ENCODE measurements at places on chromosomes 4 and X. TPM values are rescaled to one million over a fixed set of nuclear protein-coding genes. Genes with fewer than 3 reads are reported as not detected.

GRCh38 chr4:152643153-152644035 is 36.4 kb downstream of the TMEM154 start:
- no peak for DNase-seq
- H3K36me3 ChIP-seq = no peaks in the 10 kb centered on the region
- H3K27me3 ChIP-seq = no peaks in the 10 kb centered on the region
- H3K27ac ChIP-seq = no peak overlapping the region

DNA sequence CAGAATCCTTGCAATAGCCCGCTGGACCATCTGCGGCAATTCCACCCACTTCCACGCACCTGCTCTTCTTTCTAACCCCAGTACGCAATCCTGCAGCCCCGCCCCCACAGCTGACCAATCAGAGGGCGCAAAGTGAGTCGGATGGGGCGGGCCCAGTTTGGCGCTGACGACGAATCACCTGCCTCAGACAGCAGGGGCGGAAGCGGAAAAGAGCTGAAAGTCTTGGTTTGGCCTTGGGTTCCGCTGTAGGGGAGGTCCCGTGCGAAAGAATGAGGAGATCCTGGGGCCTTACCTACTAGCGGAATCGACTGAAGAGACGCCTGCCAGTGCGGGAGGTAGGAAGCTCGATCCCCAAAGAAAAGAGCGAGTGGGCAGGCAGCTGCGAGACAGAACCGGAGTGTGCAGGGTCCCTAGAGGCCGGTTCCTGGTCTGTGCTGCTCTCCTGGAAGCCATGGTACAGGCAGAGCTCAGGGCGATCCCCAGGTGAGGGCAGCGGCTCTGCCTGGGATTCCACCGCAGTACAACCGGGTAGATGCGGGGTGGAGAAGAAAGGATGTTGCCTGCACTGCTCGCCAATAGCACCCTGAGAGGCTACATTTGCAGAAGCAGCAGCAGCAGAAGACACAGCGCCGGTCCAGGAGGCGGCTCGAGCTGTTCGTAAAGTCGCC is at the start of gene TMEM184C:
TMEM184C (plus strand) TSS at position 225 of the 668 bp plus-strand sequence. CDS start 560 bp downstream, outside the sequence.
- no peaks in the 10 kb centered on the region for H3K27me3 ChIP-seq
- H3K27ac ChIP-seq = peak within 1 kb of the TSS; percentile 95
- peaks cover 31% of the 10 kb centered on the region for H3K4me1 ChIP-seq
- H3K36me3 ChIP-seq = no peaks in the 10 kb centered on the region
- H3K4me3 ChIP-seq = peak within 1 kb of the TSS; percentile 55

DNA sequence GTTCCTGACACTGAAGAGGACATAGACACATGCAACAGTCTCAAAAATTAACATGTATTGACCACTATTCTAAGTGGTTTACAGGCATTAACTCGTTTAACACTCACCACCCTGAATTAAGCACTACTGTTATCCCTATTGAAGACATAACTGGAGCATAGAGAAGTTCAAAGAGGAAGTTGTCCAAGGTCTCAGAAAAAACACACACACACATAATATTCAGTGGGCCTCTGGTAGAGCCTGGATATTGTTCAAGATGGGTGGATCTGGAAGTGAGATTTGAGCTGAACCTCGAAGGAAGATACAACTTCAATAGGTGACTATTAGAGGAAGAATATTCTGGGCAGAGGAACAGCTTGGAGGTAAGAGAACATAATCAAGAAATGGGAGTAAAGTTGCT is 334.9 kb downstream of the HNRNPD start:
- H3K36me3 ChIP-seq = no peaks in the 10 kb centered on the region
- no peak for DNase-seq
- H3K4me3 ChIP-seq = no peak overlapping the region
- H3K4me1 ChIP-seq = peaks cover 13% of the 10 kb centered on the region

DNA sequence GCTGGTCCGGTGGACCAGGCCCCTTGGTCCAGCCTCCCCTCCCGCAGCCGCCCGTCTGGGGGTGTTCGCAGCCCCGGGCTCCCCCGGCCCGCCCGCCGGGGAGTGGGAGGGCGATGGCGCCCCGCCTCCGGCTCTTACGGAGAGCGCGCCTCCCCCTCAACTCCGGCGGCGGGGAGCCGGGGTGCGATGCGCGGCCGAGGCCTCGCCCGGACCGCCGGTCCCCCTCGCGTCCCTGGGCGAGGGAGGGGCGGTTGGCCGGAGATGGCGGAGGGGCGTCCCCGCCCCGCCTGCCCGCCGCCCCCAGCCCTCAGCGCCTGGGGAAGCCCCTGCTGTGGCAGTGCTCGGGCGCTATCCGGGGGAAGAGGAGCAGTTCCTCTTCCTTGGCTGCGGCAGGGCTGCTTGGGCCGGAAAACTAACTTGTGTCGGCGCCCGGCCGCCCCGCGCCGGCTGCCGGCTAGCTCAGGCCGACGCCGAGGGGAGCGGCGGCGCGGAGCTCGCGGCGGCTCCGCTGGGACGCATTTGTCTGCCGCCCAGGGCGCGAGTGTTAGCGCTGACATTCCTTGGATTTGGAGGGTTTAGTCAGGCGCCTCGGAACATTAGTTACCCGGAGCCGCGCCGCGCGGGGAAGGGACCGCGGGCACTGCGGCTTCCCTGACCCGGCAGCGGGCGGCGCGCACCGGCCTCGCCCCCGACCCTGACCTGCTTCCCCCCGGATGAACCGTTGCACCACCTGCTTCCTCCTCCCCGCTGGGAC is 994 bp downstream of the GALNT7 start:
- no peaks in the 10 kb centered on the region for H3K36me3 ChIP-seq
- peaks cover 35% of the 10 kb centered on the region for H3K4me1 ChIP-seq
- peak; percentile 47 for DNase-seq
- peak overlapping the region; percentile 74 for H3K4me3 ChIP-seq

DNA sequence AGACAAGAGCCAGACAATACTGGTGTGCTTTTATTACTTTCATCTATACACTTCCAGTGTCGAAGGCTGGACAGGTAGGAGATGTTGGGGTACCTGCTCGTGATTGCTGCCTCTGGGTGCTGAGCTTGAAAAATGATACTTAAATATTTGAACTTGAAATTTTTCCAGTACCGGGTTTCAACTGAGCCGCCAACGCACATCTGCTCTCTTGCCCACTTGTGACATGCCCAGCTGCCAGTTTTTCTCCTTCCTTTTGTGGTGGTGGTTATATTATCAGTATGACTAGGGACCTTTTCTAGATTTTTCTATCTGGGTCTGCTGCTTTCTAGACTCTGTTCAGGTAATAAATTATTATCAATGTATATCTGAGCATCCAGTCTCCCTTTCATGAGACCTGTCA is 3.4 kb downstream of the OGT start:
- peaks cover 28% of the 10 kb centered on the region for H3K4me1 ChIP-seq
- no peaks in the 10 kb centered on the region for H3K36me3 ChIP-seq
- DNase-seq = no peak
- no peak overlapping the region for H3K27ac ChIP-seq
- H3K27me3 ChIP-seq = no peaks in the 10 kb centered on the region

GRCh38 chrX:151181088-151181487 is 4.7 kb downstream of the GPR50 start:
- no peaks in the 10 kb centered on the region for H3K4me1 ChIP-seq
- no peaks in the 10 kb centered on the region for H3K36me3 ChIP-seq
- no peak for DNase-seq
- no peaks in the 10 kb centered on the region for H3K27me3 ChIP-seq

- peaks cover 12% of the 10 kb centered on the region for H3K4me1 ChIP-seq
- H3K36me3 ChIP-seq = no peaks in the 10 kb centered on the region
- peak; percentile 19 for DNase-seq
- H3K27me3 ChIP-seq = no peaks in the 10 kb centered on the region
Measured at GRCh38 chrX:21740329-21741274, 17.3 kb downstream of the SMPX start.

- H3K27me3 ChIP-seq = no peaks in the 10 kb centered on the region
- H3K4me1 ChIP-seq = no peaks in the 10 kb centered on the region
- DNase-seq = no peak
- no peak overlapping the region for H3K27ac ChIP-seq
- no peaks in the 10 kb centered on the region for H3K36me3 ChIP-seq
Measured at GRCh38 chrX:134622056-134622812, 36.0 kb downstream of the PLAC1 start.

DNA sequence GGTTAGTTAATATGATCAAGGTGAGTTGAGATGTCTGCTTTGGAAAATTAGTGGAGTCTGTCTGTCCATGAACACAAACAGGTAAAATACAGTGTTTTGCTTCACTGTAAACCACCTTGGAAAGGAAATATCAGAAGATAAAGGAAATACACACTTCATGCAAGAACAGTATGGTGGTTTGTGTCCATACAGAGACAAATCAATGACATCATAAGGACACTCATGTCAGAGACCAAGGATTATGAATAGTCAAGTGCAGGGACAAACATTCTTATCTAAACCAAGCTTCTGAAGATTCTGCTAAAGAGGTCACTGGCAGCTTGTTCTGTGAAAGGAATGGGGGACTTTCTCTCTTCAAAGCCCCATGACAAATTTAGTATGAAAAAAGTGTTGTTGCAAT is 322.9 kb upstream of the F9 start:
- H3K36me3 ChIP-seq = no peaks in the 10 kb centered on the region
- DNase-seq = no peak
- H3K4me1 ChIP-seq = no peaks in the 10 kb centered on the region
- H3K4me3 ChIP-seq = no peak overlapping the region
- no peaks in the 10 kb centered on the region for H3K27me3 ChIP-seq

DNA sequence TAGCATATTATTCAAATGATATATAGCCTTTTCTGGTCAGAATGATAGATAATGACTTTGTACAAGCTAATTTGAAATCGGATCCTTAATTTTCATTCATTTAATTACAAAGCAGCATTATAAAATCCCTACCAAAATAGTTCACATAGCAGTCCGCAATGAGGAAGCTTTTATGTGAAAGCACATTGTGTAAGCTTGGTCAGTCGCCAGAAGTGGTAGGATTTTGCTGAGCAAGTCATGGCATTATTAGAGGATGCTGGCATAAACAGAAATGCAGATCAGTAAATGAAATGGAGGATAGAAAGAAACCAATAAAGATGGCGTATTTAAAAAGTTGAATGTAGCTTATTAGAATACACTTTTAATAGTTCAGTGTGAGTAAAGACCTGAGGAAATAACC is 93.2 kb upstream of the DIAPH2 start:
- H3K36me3 ChIP-seq = no peaks in the 10 kb centered on the region
- no peaks in the 10 kb centered on the region for H3K27me3 ChIP-seq
- peak; percentile 5 for DNase-seq
- no peaks in the 10 kb centered on the region for H3K4me1 ChIP-seq

GRCh38 chr4:17188125-17188524 is 289.7 kb upstream of the LDB2 start:
- no peak overlapping the region for H3K4me3 ChIP-seq
- DNase-seq = no peak
- H3K27ac ChIP-seq = no peak overlapping the region
- no peaks in the 10 kb centered on the region for H3K4me1 ChIP-seq

DNA sequence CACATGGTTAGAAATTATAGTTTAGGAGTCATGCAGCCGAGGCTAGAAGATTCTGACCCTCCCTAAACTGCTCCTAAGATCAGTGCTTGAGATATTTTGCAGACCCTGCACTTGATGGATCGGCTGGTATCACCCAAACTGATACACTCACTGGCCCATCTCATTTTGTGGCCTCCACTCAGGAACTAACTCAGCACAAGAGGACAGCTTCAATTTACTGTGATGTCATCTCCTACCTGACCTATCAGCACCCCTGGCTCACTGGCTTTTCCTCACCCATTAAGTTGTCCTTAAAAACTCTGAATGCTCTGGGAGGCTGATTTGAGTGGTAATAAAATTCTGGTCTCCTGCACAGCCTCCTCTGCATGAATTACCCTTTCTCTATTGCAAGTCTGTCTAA is 450.9 kb downstream of the PCDH10 start:
- no peak overlapping the region for H3K27ac ChIP-seq
- no peak for DNase-seq
- no peaks in the 10 kb centered on the region for H3K36me3 ChIP-seq
- no peaks in the 10 kb centered on the region for H3K4me1 ChIP-seq
- no peaks in the 10 kb centered on the region for H3K27me3 ChIP-seq

GRCh38 chr4:83082777-83083176 is 31.8 kb downstream of the PLAC8 start:
- no peak overlapping the region for H3K4me3 ChIP-seq
- H3K4me1 ChIP-seq = no peaks in the 10 kb centered on the region
- DNase-seq = no peak
- no peaks in the 10 kb centered on the region for H3K27me3 ChIP-seq

DNA sequence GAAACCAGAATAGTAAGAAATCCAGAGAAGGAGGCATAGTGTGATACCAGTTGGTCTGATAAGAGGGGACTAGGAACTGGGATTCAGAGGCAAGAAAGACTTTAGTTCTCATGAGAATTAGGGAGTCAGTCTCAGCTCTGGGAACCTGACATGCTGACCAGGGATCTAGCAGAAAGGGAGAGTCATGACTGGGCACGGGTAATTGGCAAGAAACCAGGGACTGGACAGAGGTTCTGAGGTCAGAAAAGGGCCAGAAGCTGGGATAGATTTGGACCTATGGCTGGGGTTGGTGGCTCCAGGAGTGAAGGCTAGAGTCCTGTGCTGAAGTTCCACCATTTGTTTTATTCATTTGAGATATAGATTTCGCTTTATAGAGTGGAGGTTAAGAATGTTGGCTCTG is 110.2 kb upstream of the C1GALT1C1 start:
- H3K27me3 ChIP-seq = no peaks in the 10 kb centered on the region
- no peak overlapping the region for H3K4me3 ChIP-seq
- no peaks in the 10 kb centered on the region for H3K4me1 ChIP-seq
- H3K27ac ChIP-seq = no peak overlapping the region

DNA sequence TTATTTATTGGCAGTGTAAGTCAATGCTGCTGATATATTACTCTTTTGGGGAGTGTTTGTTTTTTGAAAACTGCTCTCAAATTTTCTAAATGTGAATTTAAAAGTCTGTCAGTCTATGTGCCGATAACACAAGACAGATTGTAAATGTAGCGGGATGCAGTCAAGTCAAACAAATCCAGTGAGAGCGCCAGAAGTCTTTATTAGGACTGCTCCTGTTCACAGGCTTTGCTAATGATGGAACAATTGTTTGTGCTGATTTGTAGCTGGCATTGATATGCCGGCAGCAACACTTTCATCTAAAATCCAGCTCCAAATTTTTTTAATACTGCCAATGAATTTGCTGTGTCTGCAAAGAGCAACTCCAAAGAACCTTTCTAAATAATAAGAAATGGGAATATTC is 78.7 kb upstream of the TET2 start:
- H3K4me3 ChIP-seq = no peak overlapping the region
- no peaks in the 10 kb centered on the region for H3K4me1 ChIP-seq
- no peaks in the 10 kb centered on the region for H3K27me3 ChIP-seq
- no peaks in the 10 kb centered on the region for H3K36me3 ChIP-seq

GRCh38 chr4:152516156-152516555 is 19.7 kb downstream of the FBXW7 start:
- no peak overlapping the region for H3K4me3 ChIP-seq
- no peaks in the 10 kb centered on the region for H3K36me3 ChIP-seq
- DNase-seq = no peak
- H3K27ac ChIP-seq = no peak overlapping the region
- no peaks in the 10 kb centered on the region for H3K27me3 ChIP-seq

- no peaks in the 10 kb centered on the region for H3K4me1 ChIP-seq
- H3K27ac ChIP-seq = no peak overlapping the region
- H3K4me3 ChIP-seq = no peak overlapping the region
Measured at GRCh38 chr4:123916821-123917220, 520.2 kb downstream of the SPRY1 start.

The GJB1 gene
- 24.7 TPM for total RNA-seq

The CDS1 gene
- total RNA-seq = 5.9 TPM

The CFAP99 gene
- not detected for total RNA-seq

The CCDC149 gene
- 9.6 TPM for total RNA-seq

The SASH3 gene
- total RNA-seq = 3.6 TPM

The EVC gene
- total RNA-seq = 30.0 TPM

The BGN gene
- total RNA-seq = 30.7 TPM

The XPNPEP2 gene
- 5.6 TPM for total RNA-seq

The TBL1X gene
- 16.3 TPM for total RNA-seq

The ATP1B4 gene
- not detected for total RNA-seq

The MAGEB5 gene
- not detected for total RNA-seq

The HPSE gene
- total RNA-seq = 0.99 TPM

Measured in body of pancreas (tissue), 4 donors.